ENCODE measurements at places on chromosomes 3 and 15. TPM values are rescaled to one million over a fixed set of nuclear protein-coding genes. Genes with fewer than 3 reads are reported as not detected.

DNA sequence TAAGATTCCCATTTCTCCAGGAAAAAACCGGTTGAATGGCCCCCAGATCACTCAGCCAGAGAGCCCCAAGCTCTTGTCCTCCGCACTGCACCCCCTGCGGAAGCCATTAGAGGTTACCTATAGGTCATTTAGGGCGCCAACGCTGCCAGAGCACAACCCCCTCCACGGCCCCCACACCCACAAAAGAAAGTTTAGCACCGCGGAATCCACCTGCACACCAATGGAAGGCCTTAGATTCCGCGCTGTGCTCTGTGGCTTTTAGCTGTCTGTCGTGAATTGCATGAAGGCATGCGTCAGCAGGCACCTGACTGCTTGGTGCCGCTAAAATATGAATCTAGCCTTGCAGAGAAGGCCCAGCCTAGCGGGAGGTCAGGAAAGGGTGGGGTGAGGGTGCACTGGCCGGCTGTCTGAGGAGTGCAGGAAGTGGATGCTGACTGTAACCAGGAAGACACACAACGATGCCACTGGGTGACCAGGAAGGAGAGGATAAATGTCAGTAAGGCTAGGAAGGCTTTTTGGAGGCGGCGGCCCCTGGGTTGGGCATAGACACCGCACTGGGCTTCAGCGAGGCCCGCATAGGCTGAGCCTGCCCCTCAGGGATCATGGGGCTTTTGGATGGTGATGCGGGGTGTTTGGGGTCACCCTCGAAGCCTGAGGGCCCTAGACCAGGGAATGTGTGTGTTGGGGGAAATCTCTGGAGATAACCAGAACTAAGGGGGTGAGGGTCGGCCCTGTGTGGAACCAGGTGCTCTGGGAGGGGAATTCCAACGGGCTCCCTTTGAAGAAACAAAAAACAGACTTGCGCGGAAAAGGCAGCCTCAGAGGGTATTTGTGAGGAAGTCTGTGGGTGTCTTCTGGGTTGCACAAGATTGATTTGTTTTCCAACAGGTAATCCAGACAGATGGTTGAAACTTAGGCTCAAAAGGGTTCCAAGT lies 976 bp upstream of the NUP210 start:
- no peak for DNase-seq

DNA sequence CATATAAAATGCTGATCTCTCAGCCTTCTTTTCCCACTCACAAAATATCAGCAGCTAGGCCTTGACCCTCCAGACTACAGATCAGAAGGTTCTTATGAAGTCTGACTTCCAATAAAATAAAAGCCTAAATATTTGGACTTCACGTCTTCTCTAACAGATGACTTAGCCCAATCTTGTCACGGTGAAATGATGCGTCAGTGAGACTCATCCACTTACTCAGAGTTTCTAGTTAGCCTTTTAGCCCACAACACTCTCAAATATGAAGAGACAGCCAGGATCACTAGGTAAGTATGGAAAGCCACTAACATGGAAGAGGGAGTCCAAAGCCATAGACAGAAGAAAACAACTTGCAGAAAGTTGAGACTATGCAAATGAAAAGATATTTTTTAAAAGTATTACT lies 601.2 kb downstream of the PYDC2 start:
- DNase-seq: no peak

DNA sequence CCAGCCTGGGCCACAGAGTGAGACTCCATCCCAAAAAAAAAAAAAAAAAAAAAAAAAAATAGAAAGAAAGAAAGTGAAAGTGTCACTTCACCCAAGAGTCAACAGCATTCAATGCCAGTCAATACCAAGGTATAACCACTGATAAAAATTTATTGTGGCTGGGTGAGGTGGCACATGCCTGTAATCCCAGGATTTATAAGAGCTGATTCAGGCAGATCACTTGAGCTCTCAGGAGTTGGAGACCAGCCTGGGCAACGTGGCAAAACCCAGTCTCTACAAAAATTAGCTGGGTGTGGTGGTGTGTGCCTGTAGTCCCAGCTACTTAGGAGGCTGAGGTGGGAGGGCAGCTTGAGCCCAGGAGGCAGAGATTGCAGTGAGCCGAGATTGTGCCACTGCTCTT lies 46.5 kb upstream of the PIK3CB start:
- no peak for DNase-seq

GRCh38 chr3:109396806-109397205 lies 59.5 kb upstream of the DPPA4 start:
- DNase-seq: no peak

GRCh38 chr3:49454898-49455681 lies 15.0 kb upstream of the DAG1 start:
- no peak for DNase-seq

- DNase-seq: peak; percentile 39
Observed at GRCh38 chr3:157388976-157389375, 47.7 kb upstream of the PTX3 start.

GRCh38 chr3:113143353-113143752 lies 68.0 kb upstream of the BOC start:
- no peak for DNase-seq

DNA sequence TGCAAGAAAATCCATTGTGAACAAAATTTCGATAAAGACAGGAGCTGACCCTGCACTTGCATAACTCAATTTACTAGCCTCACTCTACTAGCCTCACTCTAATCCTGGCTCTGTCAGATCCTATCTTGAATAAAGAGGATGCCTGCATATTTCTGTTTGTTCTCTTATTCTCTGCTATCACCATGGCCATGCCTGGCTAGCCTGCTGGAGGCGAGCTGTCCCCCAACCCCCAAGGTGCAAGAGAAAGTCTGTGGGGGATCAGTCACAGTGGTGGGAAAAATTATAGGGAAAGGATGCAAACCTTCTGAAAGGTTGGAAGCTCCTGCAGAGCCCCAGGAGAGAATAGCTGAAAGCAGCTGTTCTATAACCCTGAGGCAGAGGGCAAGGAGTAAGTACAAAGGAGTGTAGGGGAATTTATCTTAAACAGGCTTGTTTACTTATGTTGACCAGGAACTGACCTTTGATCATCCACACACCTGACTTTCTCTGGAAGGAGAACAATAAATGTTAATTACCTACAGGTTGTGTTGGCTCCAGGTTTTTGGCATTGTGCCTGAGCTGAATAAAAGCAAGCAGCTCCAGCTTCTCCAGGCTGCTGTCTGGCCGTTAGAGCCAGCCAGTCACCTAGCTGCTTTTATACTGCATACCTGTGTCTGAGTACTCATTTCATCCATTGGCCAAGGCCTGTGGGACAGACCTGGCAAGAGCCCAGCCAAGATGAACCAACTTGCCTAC lies 137.7 kb upstream of the RASGRP1 start:
- no peak for DNase-seq

- no peak for DNase-seq
Observed at GRCh38 chr3:7536510-7536909, 675.6 kb downstream of the GRM7 start.

The DUOX1 gene
- total RNA-seq: not detected

The SPSB4 gene
- not detected for total RNA-seq

The IGSF11 gene
- not detected for total RNA-seq
